ENCODE measurements at places on chromosomes 1 and 21.

DNA sequence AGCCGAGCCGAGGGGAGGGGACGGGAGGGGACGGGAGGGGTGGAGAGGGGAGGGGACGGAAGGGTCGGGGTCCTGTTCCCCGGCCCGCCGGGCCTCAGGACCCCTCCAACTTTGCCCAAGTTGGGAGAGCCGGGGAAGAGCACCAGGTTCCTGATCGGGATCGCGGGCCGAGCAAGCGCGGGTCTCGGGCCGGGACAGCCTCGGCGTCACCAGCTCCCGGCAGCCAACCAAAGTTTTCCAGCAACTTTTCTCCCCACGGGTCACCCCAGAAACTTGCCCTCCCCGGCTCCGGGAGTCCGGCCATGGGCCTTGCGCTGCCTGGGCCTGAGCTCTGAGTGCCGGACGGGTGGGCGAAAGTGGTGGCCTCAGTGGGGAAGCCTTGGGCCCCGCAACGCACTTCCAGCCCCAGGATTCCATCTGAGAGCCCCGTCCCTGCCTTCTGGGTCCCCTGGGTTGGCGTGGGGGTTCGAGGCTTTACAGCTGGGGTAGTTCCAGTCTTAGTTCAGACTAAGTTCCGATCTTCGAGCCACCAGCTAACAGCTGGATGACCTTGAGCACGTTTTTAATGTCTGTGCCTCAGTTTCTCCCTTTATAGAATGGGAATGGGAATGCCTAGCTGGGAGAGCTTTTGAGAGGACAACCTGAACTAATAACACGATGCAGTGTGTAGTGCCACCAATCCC lies 458 bp downstream of the ZC3H12A start:
- DNase-seq, result peak; percentile 20

- DNase-seq, result no peak
These were observed 7.9 kb downstream of the SH3BGRL3 start for GRCh38 chr1:26287811-26288210.

DNA sequence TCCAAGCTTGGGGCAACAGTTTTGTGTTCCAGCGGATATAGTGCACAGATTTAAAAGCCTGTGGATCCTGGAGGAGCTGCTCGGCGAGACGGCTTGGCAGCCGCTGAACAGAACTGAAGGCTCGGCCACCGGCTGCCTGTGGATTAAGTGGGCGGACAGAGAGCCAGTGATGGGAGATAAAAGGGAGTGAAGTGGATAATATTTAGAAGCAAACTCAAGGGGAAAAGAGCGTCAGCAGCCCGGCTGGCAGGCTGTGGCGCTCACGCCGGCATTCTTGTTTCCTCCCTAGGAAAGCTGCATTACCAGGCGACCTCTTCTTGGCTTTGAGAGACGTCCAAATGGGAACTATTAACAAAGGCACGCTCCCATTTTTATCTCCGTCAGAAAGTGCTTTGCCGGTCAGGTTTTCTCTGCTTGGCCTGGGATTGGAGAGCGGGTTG lies 10.4 kb downstream of the TRABD2B start:
- DNase-seq, result no peak

DNA sequence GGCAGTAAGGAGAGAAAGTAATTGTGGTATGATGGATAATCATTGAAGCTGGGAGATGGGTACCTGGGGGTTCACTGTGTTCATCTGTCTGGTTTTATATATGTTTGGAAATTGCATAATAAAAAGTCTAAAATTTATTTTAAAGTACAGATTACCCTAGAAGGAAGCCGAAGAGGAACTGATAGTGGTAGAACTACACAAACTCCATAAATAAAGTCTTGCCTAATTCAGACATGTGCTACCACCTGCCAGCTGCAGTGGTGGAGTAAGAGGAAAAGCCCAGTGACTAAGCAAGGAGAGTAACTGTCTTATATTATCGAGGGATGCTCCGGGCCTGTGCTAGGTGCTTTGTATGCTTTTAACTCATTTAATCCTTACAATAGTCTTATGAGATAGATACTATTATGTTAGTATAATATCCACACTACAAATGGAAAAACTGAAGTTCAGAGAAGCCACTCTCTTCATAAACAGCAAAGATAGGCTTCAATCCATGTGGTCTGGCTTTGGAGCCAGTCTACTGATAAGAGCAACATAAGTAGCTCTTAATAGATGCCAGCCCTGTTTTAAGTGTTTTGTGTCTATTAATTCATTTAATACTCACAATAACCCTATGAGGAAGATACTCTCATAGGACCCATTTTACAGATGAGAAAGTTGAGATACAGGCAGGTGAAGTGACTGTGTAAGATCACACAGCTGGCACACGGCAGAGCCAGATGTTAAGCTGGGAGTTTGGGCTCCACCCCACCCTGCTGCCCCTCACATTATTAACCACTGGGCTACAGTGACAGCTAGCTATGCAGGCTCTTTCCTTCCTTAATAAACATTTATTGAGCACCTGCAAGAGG lies 56.8 kb upstream of the HNRNPU start:
- DNase-seq, result no peak

DNA sequence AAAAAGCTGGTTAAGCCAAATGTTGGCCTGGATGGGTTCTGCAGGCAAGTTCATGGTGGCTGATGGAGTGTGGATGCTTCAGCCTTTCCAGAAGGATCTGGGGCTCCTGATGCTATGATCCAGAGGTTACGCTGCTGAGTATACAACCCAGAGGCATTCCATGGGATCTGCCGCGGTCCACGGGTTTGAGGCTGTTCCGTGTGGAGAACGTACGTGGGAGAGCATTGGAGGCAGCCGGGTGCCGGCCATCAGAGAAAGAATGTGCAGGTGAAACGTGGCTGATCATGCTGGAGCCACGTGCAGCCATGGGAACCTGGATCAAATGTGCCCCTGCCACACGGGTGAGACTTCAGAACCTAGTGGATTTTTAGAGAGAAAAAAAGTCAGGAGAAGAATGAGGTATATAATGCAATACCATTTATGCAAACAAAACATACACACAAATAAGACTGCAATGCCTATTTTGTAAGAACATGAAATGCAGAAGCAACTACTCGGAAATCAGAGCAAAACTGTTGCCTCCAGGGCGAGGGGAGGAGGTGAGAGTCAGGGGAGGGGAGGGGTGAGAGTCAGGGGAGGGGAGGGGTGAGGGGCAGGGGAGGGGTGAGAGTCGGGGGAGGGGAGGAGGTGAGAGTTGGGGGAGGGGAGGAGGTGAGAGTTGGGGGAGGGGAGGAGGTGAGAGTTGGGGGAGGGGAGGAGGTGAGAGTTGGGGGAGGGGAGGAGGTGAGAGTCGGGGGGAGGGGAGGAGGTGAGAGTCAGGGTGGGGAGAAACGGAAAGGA lies 116.5 kb upstream of the C1orf174 start:
- no peak for DNase-seq

- DNase-seq, result no peak
These were observed 12.4 kb upstream of the PLXNA2 start for GRCh38 chr1:208256556-208256955.

DNA sequence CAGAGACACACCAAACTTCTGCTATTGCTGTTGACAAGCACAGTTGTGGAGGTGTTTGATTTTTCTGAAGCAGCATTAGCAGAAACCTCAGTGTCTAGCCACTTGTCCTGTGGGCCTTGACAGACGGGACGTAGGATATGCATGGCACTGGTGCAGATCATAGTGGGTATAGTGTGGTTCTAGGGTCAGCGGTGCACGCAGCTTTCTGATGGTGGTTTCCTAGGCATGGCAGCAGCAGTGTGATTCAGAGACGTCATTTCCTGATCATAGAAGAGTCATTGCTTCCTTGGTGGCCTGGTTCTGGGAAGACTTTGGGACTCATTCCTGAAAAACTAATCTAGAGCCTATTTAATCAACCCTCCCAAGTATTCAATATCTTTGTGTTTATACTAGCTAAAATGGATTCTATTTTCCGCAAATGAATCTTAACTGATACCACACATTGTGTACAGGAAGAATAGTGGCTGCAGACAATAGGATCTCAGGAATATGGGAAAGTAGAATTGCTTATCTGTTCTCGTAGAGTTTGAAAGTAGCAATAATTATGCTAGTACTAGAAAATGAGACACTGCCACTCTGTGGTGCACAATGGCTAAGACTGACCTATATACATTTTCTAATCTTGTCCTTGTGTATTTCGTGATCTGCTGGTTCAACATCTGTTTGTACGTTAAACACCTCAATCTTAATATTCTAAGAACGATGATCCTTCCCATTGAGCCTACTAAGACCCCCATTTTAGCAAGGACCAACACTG lies 2.8 kb upstream of the USP1 start:
- no peak for DNase-seq

GRCh38 chr21:17343055-17343454 lies 169.8 kb upstream of the CXADR start:
- no peak for DNase-seq

DNA sequence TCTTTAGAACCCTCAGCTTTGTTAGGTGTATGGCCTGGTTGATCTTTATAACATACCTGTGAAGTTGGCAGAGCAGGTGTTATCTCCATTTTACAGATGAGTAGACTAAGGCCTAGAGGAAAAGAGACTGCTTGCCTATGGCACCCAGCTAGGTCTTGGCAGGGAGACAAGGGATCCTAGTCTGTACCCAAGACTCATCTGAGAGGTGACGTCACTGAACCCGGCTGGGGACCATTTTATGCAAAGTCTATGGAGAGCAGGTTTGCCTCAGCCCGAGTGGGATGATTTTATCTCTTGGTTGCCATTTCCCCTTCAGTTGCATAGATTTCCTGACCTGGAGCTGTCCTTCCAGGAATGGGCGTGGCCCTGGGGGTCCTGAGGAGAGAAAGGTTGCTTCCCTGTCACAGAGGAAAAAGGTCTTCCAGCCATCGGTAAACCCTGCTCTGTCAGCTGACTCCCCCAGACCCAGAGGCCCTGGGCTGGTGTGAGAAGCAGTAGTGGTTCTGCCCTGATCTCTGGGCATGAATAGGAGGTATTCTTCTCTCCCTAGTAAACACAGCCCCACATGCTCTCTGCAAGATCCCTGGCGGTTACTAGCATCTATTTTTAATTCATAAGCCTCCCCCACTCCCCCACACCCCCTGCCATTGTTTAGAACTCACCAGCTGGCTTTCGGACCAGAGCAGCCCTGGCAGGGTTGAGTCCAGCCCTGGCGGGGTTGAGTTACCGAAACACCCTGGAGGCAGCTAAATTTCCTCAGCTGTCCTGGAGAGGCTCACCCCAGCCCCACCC lies 19.6 kb downstream of the TMCC2 start:
- no peak for DNase-seq

DNA sequence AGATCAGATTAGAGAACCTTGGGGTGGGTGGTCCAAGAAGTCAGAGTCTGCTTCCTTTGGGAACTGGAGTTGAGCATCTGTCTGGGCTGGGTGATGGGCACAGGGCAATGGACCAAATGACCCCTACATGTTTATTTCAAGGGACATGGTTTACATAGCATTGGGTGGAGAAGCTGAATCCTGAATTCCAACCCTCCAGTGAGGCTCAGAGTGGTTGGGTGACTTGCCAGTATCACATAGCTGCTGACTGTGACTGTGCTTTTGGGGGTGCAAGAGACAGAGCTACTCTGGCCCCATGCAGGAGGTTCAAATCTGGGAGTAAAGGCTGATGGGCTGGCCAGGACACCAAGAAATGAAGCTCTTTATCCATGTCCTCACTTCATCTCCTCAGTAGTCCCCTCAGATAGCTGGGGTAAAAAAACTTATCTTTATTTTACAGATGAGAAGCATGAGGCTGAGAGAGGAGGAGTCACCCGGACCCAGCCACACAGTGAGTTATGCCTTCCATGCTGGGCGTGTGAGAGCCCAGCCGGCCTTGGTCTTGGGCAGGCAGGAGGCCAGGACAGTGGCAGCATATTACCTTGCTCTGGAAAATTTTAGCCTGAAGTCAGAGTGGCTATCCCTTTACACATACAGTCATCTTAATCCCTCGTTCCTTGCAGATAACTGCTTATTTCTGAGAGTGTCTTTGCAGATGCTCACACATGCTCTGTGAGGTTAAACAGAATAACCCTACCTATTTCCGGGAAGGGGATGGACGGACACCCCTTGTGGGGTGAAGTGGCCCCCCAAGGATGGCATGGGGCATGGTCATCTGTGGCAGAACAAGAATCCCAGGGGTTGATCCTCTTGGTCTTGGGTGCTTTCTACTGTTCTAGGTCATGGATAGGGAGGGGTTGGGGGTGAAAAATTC lies 2.8 kb upstream of the SERINC2 start:
- DNase-seq, result no peak

DNA sequence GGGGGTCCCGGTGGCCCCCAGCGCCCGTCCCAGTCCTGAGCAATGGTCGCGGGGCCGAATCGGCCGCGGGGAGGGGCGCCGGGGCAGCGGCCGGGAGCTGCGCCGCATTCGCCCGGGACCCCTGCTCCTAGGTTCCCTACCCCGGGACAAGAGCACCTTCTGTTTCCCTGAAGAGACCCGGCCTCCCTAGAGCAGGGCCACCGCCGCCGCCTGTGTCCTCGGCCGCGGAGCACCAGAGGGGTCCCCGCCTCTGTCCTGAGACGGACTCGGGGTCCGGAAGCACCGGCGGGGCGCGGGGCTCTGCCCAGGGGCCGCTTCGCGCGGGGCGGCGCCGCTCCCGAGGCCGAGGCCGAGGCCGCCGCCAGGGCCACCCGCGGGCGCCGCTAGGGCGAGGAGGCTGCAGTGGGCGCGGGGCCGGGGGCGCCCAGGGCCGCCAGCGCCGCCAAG lies 157.9 kb downstream of the CASZ1 start:
- DNase-seq, result no peak

DNA sequence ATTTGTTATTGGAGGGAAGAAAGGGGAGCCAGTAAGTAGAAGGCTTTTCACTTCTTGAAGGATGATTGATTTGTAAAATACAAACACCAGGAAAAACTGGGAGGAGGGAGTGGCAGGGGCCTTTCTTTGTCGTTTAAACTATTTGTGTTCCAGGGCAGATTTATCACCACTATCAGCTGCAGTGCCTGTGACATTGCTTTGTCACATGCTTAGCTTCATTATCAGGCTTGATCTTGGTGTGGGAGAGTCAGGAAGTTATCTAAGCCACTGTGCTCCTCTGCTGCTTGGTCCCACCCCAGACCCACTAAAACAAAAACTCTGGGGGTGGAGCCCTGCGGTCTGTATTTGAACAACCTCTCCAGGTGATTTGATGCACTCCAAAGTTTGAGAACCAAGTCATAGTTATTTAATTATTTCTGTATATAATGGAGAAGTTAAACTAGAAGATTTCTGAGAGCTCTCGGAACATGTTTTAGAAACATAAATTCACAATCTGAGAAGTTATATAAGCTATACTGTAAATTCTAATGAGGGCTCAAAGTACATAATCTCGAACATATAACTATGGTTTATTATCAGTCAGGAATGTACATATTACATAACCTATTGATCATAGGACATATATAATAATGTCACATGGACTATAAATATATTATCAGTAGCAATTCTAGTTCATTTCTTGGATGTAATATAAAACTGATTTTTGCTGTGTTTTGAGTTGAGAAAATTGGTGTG lies 87.9 kb downstream of the CDC14A start:
- DNase-seq, result peak; percentile 91

DNA sequence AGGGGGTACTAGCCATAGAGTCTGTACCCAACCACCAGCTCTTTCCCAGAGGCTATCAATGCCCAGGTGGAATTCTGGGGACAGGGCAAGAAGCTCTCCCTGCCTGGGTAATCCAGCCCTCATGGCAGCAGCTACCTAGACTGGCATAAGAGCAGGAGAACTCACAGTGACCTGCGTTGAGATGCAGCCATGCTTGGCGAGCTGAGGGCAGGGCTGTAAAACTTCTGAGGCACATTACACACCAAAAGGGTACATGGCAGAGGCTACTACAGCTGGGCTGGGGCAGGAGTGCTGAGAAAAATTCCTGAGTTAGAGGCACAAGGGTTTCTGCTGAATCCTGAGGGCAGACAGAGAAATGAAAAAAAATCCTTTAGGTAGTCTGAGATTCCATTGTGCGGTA lies 927.9 kb upstream of the B3GALT2 start:
- no peak for DNase-seq

GRCh38 chr1:1393428-1393827 lies 5.7 kb downstream of the CCNL2 start:
- DNase-seq, result no peak
